ENCODE measurements at places on chromosomes 16 and 17.
A peak's percentile ranks its signal among the peaks of the same experiment; 100 is the strongest.

- no peak for DNase-seq
Observed at GRCh38 chr16:46555951-46556350, 65.2 kb downstream of the SHCBP1 start.

GRCh38 chr16:68592466-68593337 is 52.4 kb upstream of the CDH3 start:
- DNase-seq: no peak

GRCh38 chr16:35744726-35745125 is 2285.3 kb downstream of the TP53TG3F start:
- DNase-seq: no peak

- DNase-seq: no peak
Observed at GRCh38 chr16:11699234-11699894, 31.1 kb downstream of the SNN start.

- DNase-seq: no peak
Observed at GRCh38 chr16:15990902-15991301, 41.5 kb downstream of the ABCC1 start.

DNA sequence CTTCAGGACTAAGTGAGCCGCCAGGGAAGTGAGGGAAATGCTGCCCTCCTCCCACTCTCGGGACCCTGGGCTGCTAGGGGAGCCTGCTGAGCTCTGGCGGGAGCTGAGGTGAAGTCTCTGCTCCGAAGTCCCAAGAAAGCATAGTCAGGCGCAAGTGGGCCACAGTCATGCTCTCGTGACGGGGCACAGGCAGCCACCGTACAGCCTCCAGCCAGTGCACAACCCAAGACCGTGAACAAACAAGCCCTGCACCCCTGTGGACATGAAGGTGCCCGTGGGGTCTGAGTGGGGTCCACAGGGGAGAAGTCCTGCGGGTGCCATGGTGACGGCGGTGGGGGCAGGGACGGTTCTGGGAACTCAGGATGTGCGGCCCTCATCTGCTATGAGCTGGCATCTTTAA is 24.7 kb downstream of the ZNF276 start:
- no peak for DNase-seq

DNA sequence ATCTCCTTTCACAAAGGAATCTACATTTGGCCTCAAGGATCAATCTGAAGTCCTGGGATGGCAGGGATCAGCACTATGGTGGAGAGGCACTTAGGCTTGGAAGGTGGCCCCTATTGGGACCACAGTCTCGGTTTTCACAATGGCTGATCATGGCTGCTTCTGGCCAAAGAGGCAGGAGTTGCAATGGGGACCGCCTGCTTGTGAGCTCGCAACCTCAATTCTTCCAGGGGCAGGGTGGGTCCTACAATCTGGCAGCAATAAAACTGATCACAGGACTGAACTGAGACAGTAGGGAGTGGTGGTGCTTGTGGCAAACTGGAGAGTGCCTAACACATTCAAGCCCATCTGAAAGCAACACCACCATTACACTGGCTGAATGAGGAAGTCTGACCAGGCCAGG is 83.1 kb downstream of the NETO2 start:
- DNase-seq: no peak

- no peak for DNase-seq
Observed at GRCh38 chr16:74742051-74742481, 32.6 kb downstream of the FA2H start.

DNA sequence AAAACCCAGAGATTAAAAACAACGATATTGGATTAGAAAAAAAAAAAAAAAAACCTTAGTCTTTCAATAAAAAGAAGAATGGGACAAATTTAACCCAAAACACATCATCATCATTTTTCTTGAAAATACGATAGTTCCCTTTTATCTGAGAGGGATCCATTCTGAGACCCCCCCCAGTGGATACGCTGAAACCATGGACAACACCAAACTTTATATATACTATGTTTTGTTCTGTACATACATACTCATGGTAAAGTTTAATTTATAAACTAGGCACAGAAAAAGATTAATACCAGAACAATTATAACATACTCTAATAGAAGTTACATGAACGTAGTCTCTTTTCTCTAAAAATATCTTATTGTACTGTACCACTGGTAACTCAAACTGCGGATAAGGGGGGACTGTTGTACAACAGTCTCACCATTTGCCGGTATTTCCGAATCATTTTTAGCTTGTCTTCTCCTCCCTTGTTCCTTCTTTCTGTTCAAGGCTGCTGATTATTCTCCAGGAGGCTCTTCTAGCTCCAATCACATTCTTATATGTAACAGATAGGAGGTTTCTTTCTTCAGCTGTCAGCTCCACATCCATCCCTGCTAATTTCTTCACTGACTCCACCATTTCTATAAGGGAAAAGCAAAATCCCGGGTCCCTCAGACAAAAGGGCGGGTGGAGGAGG is 37.0 kb downstream of the RNF135 start:
- DNase-seq: no peak

DNA sequence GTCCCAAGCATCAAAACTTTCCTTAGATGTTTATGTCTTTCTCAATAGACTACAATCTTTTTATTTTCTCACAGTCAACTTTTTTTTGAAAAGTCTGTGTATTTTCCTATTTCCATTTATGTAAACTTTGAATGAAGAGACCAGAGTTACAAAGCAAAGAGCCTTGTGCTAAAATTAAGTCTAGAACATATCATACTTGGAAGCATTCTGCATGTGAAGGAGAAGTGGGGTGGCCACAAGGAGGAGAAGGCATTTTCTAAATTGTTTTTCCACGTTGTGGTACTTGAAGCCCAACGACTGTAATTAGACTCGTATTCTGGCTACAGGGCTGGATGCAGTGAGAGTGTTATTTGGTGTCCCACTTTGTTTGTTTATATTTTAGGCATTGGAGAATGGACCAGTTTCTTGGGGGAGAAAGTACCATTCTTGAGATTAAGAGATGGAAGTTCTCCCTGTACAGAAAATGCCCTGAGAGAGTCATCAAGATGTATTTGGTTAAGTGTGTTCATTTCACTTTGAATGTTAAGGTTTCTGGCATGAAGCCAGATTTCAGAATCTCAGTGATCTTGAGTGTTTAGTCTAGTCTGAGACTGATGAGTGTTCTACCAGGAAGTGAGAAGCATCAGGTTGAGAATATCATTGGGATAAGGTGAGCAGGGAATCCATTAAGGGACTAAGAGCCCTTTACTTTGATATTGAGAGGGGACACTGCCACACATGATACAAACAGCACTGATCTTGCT is 71.6 kb downstream of the MAP2K6 start:
- DNase-seq: no peak

DNA sequence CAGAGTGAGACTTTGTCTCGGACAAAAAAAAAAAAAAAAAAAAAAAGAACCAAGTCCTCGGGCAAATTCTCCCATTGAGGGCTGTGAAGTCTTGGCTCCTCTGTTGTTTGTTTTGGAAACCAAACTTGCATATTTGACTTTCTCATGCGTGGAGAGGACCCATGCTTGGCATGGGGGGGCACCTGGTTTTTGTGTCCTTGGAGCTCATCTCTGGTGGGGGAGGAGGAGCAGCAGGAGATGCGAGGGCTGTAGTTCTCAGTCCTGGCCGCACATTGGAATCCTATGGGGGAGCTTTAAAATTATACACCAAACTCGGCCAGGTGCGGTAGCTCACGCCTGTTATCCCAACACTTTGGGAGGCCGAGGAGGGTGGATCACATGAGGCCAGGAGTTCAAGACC is 74.5 kb downstream of the ABCC6 start:
- no peak for DNase-seq

GRCh38 chr16:4475880-4476788 is at the start of gene HMOX2:
HMOX2 (plus strand) TSS chr16:4476398; CDS start chr16:4505525, 29,127 bp downstream.
- DNase-seq: peak; percentile 88

- no peak for DNase-seq
Observed at GRCh38 chr17:79033741-79034501, 10.0 kb downstream of the C1QTNF1 start.

- no peak for DNase-seq
Observed at GRCh38 chr17:42002792-42003301, 14.4 kb downstream of the DNAJC7 start.

GRCh38 chr16:72532906-72533410 is 361.0 kb upstream of the PMFBP1 start:
- DNase-seq: no peak

GRCh38 chr17:2978116-2978515 is 85.3 kb downstream of the OR1D5 start:
- no peak for DNase-seq

GRCh38 chr17:4035081-4035680 is 70.9 kb upstream of the ATP2A3 start:
- DNase-seq: no peak

GRCh38 chr16:30656974-30657865 is 1.0 kb upstream of the FBRS start:
- DNase-seq: no peak

DNA sequence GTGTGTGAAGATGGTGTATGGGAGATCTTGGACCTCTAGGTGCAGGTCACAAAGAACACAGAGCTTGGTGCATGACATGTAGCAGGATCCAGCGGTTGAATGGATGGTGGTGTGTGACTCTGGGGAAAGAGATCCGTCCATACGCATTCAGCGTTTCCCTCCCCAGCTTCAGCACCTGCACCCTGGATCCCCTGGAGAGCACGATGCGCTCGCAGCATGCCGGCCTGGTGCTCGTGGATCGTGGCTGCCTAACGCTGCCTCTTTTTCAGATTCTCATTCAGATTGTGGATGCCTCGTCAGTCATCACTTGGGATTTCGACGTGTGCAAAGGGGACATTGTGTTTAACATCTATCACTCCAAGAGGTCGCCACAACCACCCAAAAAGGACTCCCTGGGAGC is 70.9 kb downstream of the SEC14L1 start:
- no peak for DNase-seq

GRCh38 chr16:50381679-50382440 is 13.1 kb upstream of the BRD7 start:
- DNase-seq: no peak

GRCh38 chr16:80120899-80121521 is 419.8 kb upstream of the DYNLRB2 start:
- no peak for DNase-seq

- DNase-seq: no peak
Observed at GRCh38 chr17:42214156-42214555, 19.9 kb upstream of the GHDC start.

DNA sequence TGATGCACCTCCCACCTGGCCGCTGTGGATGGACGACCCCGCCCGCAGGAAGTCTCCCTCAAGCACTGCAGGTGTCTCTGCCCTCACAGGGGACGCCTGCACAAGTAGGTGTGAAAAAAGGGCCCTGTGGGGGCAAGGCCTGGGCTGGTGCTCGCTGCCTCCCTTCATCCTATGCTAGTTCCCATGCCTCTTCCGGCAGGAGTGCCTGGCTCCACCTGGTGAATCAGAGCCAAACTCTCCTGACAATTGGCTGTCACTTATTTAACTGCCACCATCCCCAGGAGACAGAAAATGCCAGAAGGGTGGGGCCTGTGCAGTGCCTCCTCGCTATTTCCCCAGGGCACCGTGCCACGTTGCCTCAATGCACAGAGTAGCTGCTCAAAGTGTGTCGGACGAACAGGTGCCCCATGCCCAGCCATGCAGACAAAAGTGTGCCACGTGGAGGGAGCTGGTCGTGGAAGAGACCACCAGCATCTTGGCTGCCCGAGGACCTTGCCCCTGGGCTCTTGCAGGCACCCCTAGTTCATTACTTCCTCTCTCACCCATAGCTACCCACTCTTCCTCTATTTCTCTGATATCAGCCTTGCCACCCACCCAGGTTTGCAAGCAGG is 170.7 kb downstream of the SEC14L1 start:
- no peak for DNase-seq

GRCh38 chr17:82031303-82031884 is at the start of gene RAC3:
RAC3 (plus strand) TSS chr17:82031678; CDS start chr17:82031762, 84 bp downstream.
- no peak for DNase-seq

DNA sequence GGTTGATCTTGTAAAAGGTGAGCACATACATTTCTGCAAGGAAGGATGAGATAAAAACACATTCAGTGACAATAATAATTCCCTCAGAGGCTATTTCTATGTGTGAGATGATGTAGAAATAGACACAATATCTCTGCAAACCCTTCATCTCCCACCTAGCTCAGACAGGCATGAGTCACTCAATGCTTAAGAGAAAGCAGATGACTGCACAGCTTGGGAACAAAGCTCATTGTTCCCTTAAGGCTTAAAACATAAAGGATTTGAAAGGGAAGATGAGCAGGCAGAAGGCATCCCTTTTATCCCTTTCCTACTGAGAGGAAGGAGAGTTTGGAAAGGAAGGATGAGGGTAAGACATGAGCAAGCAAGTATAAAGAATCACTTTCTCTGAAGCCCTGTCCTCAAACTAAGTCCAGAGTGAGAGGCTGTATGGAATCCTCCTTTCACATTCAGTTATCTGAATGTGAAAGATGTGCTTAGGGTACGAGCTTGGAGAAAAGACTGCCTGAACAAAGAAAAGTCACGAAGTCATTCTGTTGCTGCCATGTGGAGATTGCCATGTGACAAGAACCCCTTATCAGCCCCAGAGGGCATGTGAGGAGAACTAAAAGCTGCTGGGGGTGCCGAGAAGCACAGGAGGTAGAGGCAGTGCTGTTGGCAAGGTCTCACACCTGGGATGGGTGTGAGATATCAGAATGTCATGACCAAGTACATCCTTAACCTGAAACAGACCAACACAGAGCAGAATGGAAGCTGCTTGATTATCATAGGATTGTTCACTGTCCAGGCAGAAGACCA is 58.2 kb downstream of the CNTNAP4 start:
- DNase-seq: no peak

GRCh38 chr16:2473999-2474876 is 689 bp upstream of the TBC1D24 start:
- DNase-seq: peak; percentile 46

DNA sequence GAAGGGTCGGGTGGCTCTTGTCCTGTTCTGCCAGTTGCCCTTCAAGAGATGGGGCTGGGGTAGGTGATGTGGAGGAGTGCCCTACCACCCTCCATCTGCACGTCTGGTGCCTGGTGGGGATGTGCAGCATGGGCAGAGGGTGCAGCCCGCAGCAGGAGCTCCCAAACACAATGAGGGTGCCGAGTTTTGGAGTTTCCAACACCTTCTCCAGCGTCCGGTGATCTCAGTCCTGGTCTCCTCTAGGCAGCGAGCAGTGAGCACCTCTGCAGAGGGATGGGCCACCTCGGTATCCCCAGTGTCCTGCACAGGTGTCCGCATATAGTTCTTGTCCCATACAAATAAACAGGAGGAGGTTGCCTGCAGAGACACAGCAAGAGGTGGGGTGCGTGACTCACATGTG is 136.0 kb downstream of the ENGASE start:
- DNase-seq: no peak

DNA sequence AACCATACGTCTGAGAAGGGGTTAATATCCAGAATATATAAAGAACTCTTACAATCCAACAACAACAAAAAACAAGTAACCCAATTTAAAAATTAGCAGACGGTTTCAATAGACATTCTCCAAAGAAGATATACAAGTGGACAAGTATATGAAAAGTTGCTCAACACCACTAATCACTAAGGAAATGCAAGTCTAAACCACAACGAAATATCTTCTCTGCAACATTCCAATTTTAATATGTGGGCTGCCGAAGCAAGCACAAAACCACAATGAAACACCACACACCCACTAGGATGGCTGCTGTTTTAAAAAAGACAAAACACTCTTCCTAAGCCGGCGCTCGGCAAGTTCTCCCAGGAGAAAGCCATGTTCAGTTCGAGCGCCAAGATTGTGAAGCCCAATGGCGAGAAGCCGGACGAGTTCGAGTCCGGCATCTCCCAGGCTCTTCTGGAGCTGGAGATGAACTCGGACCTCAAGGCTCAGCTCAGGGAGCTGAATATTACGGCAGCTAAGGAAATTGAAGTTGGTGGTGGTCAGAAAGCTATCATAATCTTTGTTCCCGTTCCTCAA is 5.9 kb upstream of the SLC13A2 start:
- DNase-seq: no peak
